ENCODE measurements at places on chromosomes 6 and 20.

DNA sequence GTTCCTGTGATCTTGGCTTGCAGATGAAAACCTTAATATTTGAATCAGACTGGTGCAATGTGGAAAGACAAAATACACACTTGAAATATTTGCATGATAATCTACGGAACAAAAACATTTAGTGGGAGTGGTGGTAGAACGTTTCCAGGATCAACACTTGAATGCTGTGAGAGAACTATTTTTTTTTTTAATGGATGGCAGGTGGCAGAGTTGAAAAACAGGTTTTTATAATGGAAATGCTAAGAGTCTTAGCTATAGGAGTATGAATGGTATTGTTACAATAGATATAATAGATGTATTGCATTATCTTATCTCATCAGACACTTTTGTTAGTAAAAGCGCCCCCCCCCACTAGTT, 49.2 kb downstream of the CDKAL1 start:
- DNase-seq: no peak

DNA sequence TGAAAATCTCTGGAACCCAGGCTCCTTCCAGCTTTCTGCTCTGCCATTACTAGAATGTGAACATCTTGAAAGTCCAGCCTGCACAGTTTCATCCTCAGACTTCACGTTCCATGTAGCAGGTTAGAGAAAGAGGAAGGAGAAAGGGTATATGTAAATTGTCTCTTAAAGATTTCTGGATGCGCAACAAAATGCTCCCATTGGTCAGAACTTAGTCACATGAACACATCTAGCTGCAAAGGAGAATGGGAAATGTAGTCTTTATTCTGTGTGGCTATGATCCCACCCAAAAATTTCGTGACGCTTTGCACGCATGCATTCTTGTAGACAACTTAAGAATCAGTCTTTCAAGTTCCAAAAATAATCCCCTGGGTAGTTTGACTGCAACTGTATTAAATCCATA, 46.4 kb upstream of the CHD6 start:
- peak; percentile 8 for DNase-seq

- no peak for DNase-seq
Measured at GRCh38 chr6:169895926-169896761, 144.7 kb downstream of the ERMARD start.

GRCh38 chr6:107329063-107329860, 130.1 kb downstream of the PDSS2 start:
- DNase-seq: no peak

GRCh38 chr6:117615750-117616390, 13.6 kb upstream of the GOPC start:
- no peak for DNase-seq

DNA sequence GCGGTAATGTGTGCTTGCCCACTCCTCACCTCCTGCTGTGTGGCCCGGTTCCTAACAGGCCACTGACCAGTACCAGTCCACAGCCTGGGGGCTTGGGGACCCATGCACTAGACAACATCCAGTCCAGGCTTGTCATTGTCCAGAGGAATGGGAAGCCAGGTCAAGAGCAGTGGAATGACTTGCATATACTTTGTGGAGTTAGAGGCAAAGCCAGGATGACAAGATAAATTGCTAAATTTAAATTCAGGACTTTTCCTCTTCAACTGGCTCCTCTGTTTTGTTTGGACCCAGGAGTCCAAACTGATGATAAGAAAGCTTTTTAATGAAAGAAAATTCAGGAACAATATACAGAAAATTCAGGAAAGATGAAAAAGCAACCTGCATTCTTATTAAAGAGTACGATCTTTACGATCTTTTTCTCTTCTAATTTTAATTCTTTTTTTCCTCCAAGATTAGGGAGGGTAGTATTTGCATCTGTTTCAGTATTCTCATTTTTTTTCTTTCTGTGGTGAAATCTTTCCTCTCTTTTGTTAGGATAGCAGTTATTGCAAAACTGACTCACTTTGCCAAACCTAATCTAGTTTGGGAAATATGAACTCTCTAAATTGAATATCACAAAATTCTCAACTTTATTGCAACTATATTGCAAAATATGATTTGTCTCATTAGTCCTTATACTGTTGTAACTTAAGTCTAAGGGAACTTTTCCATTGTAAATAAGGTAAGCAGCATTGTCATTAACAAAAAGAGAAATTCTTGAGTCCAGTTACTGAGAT, 48.2 kb downstream of the DCBLD1 start:
- DNase-seq: no peak

DNA sequence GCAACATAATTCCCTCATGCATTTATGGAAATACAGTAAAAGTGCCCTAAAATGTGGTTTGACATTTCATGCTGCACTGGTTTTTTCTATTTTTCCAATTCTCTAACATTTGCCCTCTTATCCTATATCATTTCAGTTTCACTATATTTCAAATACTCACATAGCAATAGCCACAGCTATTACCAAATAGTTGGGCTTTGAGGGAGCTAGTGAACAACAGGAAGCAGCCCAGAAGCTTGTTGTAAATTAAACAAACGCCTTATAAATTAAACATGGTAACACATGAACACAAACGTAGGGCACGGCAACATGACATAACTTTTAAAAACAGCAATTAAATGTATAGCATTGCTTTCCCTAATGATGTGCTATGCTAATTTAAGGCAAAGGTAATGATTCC, 469.0 kb downstream of the CDC5L start:
- no peak for DNase-seq

- no peak for DNase-seq
Measured at GRCh38 chr20:32527052-32527446, 58.1 kb downstream of the NOL4L start.

DNA sequence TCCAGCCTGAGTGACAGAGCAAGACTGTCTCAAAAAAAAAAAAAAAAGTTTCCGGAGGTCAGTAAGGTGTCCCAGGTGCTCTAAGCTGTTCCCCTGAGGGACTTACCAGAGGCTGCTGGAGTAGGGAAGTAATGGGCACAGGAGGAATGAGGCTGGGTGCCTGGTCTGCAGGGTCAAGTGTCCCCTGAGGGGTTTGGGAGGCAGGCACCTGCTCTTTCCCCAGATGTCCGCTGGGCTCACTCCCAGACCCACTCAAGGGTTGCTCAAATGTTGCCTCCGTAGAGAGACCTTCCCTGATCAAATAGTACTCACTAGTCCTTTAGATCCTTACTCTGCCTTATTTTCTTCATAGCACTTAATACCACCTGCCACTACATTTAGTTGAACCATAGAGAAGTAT, 5.4 kb upstream of the MAPK13 start:
- DNase-seq: no peak

DNA sequence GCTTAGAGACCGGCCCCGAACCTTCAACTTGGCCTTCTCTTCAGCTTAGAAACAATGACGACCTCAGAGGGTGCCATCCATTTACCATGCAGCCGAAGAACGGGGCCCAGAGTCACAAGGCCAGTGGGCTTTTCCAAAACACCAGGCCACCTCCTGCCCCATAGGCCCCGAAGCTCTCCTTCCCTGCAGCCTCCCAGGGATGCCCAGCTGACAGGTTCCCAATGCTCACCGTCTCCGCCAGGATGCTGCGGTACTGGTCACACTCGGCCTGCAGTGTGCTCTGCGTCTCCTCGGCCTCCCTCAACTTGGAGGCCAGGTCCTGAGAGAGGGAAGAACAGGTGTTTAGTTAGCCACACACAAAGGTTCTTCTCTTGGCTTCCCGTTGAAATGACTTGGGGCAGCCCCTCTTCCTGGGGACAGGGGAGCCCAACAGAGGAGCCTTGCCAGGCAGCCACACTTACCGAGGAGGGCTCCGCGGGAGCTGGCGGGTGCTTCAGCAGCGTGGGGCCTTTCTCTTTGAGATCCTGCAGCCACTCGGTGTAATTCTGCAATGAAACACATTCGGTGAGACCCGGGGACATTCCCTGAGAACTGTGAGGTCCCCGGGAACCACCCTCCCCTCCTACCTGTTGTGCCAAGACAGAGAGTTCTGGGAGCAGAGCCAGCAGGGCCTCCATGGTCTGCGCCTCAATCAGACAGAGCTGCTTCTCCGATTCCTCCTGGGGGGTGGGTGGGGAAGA, 51.5 kb downstream of the DSTN start:
- DNase-seq: no peak

DNA sequence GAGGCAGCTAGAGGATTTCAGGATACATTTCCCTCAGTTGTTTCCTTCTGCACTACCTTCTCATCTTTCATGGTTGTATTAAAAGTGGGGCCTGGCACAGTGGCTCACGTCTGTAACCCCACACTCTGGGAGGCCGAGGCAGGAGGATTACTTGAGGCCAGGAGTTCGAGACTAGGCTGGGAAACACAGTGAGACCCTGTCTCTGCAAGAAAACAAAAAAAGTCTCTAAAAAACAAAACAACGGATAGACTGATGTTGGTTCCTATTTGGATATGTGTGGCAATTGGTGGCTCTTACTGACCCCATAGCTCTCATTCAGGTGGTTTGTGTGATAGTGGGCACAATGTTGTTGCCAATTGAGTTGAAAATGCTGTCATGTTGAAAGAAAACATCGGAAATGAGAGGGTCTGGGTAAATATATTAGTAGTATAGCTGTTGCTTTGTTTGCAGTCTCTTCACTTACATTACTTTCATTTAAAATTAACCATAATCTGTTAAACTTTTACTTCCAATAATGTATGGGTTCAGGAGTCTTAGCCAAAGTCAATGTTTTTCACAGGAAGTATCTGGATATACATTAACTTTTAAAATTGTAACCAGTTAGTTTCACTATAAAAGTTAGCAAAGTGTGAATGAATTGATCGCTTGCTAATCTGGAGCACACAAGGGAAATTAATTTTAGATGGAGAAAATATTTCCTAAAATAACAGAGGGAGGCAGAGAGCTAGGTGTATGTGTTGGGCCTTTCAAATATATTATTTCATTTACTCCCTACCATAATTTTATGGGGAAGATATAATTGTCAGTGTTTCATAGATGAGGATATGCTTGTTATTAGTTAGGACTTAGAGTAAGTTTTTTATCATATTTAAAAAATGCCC, 31.1 kb downstream of the UTRN start:
- DNase-seq: no peak

- DNase-seq: no peak
Measured at GRCh38 chr6:111147440-111147839, 60.1 kb downstream of the SLC16A10 start.

GRCh38 chr6:111871725-111872400, 1.4 kb downstream of the FYN start:
- peak; percentile 56 for DNase-seq

Measured in natural killer cell (primary cell).